COR-L47 (cell line): ENCODE measurements at places on chromosomes 2 and 18.

DNA sequence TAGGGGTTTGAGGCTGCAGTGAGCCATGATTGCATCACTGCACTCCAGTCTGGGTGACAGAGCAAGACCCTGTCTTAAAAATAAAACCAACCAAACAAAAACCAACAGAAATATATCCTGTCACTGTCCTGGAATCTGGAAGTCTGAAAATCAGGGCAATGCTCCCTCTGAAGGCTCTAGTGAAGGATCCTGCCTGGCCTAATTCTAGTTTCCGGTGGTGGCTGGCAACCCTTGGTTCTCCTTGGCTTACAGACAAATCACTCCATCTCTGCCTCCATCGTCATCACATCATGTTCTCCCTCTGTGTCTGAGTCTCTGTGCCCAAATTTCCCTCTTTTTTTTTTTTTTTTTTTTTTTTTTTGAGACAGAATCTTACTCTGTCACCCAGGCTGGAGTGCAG lies 15.9 kb upstream of the VPS4B start:
- no peak for DNase-seq

DNA sequence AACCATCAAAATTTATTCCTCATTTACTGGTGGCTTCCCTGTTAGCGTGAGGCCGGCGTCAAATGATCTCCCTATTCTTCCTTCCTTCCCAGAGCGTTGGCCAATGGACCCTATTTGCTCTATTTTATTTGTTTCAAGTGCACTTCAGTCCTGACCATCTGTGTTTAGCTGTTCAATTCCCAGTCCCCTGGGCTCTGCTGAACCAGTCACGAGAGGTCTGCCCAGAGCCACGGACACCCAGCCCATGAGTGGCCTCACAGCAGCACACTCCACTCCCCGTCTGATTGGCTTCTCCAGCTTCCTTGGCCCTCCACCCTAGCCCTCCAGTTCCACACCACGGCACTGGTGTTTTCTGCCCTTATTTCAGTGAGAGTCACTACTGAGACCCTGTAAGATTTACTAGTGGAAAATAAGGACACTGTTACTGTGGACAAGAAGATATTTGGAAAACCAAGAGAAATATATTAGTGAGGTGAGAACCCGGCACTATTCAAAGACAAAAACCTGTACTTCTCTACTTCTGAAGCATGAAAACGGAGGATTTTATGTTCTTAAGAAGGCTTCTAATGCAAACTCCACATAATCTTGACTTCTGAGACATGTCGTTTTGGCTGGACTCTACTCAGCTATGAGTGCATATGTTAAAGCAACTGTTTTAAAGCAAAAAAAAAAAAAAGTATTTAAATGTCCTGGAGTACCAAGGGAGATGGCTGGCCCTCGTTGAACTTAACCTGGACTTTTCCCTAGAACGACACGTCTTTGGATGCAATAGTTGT lies 86.6 kb downstream of the COL6A3 start:
- DNase-seq, result no peak

DNA sequence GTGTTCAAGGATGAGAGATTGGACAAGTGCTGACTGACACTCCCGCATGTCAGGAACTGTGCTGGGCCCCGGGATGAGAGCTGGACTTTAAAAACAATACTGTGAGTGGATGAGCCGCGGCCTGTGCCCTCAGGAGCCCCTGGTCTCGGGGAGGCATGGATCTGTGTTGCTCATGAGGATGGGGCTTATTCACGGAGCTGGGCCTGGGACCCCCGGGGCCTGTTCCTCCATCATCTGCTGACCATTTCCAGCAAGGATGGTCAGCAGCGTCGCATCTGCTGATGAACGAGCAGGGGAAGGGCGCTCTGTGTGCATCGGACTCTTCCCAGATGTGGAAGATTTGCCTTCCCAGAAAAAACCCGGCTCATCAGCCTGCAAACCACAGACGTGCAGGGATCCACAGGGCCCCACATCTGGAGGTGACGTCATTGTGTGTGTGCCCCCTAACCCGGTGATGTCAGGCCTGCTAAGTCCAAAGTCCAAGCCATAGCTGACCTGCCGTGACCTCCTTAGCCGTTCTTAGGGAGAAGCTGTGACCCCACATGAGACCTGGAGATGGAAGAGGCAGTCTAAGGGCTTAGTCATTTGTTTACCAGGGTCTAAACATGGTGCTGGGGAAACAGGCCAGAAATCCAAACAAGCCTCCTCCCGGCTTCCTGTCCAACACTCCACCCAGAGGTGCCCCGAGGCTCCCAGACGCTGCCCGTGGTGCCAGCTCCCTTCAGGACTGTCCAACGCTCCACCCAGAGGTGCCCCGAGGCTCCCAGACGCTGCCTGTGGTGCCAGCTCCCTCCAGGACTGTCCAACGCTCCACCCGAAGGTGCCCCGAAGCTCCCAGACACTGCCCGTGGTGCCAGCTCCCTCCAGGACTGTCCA lies 143.9 kb downstream of the PXDN start:
- no peak for DNase-seq

DNA sequence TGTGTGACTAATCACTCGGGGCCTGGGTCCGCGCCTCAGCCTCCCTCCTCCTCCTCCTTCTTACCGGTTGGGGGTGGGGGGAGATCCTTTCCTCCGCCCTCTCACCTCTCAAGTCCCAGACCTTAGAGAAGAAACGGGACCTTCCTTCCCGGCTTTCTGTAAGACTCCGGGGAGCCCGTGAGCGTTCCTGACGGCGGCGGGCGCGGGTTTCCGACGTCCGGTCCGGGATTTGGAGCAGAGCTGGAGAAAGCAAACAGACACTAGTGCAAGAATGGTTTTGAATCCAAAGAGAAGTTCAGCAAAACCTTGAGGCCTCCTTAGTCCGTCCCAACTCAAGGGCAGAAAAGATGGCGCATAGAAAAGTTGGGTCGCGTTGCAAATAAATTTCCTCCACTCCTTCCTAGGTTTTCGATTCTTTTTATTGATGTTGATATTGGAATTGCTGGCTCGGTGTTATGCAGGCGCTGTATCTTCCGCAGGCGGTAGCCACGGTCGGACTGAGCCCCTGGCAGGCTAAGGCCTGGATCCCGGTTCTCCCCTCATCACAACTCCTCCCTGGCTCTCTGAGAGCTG lies 2.0 kb downstream of the DLX1 start:
- DNase-seq, result no peak

DNA sequence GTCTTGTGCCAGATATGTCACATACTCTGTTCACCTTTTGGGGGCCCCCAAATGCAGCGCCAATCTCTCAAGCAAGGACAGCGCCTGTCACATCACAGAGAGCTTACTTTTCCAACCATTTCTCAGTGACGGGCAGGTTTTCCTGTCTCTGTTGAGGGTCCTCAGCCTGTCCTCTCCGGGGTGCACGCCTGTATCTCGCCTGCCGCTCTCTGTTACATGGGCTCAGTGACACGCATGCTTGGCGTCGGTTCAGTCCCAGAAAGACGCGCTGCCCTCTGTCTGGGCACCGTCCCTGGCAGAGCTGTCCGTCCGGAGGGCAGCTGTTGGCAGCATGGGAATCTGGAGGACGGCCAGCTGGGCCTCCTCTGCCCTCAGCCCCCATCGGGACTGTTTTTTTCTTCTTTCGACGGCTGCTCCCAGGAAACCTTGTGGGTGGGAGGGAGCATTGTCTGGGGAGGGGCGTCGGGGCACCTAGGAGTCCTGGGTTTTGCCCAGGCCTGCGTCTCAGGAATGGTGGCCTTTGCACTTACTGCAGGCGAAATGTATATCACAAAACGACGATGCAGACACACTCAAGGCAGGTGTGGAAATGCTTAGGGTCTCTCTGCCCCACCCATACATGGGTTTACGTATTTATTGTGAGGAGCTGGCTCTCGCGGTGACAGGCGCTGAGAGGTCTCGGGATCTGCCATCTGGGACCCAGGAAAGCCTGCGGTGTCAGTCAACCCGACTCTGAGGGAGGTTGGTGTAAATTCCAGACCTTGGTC lies 30.9 kb downstream of the RTP5 start:
- no peak for DNase-seq

GRCh38 chr2:99862566-99862965 lies 279.8 kb downstream of the AFF3 start:
- DNase-seq, result no peak

- DNase-seq, result no peak
These were observed 44.3 kb downstream of the MYCN start for GRCh38 chr2:15984368-15985255.

DNA sequence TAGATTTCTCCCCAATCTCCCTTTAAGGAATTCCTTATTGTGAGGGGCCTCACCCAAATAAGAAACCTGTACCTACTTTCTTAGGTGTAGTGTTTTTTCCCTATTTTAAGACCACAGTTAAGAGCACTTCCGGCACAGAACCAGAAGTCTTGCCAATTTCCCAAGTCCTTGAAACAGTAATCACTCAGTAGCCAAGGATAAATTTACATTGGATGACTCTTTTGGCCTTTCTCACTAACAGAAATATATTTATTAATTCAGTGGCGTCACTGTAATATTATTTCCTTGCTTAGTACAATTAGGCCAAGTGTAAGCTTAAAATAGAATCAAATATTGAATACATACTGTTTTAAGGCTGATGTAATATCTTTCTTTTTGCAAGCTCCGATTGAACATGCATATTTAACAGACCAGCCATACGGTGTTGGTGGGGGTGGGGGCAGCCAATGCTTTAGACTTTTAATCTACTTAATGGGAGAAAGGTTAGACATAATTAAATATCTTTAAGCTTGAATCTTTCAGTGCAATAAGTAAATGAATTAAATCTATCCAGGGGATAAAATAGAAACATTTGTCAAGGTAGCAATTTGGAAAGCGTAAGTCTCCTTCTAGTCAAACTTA lies 50.8 kb upstream of the ITGA6 start:
- DNase-seq, result no peak
